Aorta (tissue), 5 donors: ENCODE measurements at places on chromosomes 2 and 18. TPM values are rescaled to one million over a fixed set of nuclear protein-coding genes. Genes with fewer than 3 reads are reported as not detected.

- H3K4me3 ChIP-seq = no peak overlapping the region
- no peaks in the 10 kb centered on the region for H3K36me3 ChIP-seq
- no peak for DNase-seq
- H3K4me1 ChIP-seq = no peaks in the 10 kb centered on the region
These were observed 64.2 kb downstream of the TPO start for GRCh38 chr2:1477196-1478040.

Gene UNC50
- 33.7 TPM for total RNA-seq

DNA sequence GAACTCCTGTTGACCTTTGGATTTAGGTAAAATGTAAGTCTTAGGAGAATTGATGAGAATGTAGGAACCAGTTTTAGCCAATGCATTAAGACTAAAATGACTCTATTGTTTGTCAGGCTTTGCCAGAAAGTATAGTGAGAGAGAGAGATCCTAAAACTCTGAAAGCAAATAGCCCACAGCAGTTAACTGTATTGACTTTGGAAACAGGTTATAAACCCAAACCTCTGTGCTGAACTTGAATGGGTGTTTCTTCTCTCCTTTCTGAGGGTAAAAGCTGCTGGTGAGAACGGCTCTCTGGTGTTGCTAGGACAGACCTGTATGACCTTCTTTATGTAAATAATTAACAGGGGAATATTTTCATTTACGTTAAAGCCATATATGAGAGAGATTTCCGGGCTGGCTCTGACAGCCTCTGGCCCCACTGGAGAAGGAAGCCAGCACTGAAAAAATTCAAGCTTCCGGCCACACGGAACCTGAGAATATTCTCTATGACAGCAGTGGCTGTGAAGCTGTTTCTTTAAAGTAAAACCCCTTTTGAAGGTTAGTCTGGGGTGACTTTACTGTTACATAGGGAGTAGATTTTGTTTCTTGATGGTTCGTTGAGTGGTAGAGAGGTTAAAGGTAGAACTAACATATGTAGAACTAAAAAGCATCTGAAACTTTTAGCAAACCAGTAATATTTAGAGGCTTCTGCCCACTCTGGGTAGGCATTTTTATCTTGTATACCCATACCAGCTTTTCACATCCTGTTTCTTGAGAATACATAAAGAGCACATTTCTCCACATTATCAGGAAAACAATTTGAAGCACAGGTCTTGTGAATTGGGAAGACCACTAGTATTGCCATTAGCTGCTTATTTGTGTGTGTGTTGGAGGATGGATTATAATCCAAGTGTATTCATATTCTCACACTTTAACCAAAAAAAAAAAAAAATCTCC, 123.8 kb downstream of the SPTBN1 start:
- H3K4me3 ChIP-seq = no peak overlapping the region
- no peaks in the 10 kb centered on the region for H3K27me3 ChIP-seq
- no peak for DNase-seq
- H3K4me1 ChIP-seq = peaks cover 18% of the 10 kb centered on the region
- no peak overlapping the region for H3K27ac ChIP-seq

GRCh38 chr2:207248702-207249377, 83.1 kb upstream of the KLF7 start:
- no peaks in the 10 kb centered on the region for H3K27me3 ChIP-seq
- H3K4me3 ChIP-seq = no peak overlapping the region
- H3K36me3 ChIP-seq = no peaks in the 10 kb centered on the region

GRCh38 chr2:145919477-145919876, 1399.6 kb upstream of the ZEB2 start:
- H3K4me3 ChIP-seq = no peak overlapping the region
- no peaks in the 10 kb centered on the region for H3K27me3 ChIP-seq
- no peaks in the 10 kb centered on the region for H3K36me3 ChIP-seq
- H3K4me1 ChIP-seq = no peaks in the 10 kb centered on the region

DNA sequence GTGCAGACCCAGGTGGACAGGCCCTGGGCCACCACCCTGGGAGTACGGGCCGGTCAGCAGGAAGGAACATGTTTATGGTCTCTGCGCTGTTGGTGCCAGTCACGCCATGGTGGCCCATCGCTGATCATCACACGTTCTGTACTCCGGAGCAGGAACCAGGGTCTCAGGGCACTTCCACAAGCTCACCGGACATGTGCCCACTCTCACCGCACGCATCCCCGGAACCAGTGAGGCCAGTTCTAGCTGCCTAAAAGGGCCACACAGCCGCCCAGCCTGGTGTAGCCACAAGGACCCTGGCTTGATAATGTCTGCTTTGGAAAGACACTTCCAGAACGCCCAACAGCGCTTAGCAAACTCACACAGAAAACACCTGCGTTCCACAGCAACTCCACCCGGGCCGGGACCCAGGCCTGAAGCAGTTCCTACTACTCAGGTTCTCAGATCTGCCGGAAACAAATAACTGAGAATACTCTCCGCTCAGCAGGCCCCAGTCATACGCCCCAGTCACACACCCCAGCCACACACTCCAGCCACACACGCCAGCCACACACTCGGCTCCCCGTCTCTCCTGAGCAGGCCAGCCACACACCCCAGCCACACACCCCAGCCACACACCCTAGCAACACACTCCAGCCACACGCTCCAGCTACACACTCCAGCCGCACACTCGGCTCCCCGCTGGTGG, 123.3 kb downstream of the HDAC4 start:
- no peak overlapping the region for H3K4me3 ChIP-seq
- no peak for DNase-seq
- no peaks in the 10 kb centered on the region for H3K36me3 ChIP-seq
- H3K4me1 ChIP-seq = no peaks in the 10 kb centered on the region
- no peaks in the 10 kb centered on the region for H3K27me3 ChIP-seq

GRCh38 chr2:31002537-31003150, 135.6 kb downstream of the GALNT14 start:
- no peaks in the 10 kb centered on the region for H3K4me1 ChIP-seq
- H3K36me3 ChIP-seq = no peaks in the 10 kb centered on the region
- H3K27ac ChIP-seq = no peak overlapping the region
- DNase-seq = no peak

Gene GAD1
- total RNA-seq = 6.9 TPM

Gene MYCN
- total RNA-seq = 0.45 TPM

GRCh38 chr2:204470621-204471196, 74.6 kb upstream of the PARD3B start:
- H3K27ac ChIP-seq = no peak overlapping the region
- no peak overlapping the region for H3K4me3 ChIP-seq
- no peaks in the 10 kb centered on the region for H3K36me3 ChIP-seq
- H3K4me1 ChIP-seq = peaks cover 6% of the 10 kb centered on the region
- H3K27me3 ChIP-seq = no peaks in the 10 kb centered on the region
- DNase-seq = no peak

DNA sequence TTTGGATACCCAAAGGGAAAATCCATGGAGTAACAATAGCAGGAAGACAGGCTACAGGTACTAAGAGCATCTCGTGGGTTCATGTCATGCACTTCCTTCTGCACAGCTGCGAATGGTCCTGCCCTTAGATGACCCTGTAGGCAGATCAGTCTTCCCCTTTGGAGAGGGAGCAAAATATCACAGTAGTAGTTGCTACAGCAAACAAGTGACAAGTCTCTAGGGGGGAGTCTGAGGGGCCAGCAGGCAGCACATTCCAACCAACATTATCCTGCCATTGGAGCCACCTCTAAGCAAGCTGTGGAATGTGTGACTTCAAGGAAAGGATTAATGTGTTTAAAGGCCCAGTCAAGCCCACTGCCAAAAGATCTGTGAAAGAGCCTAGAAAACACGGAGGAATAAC, 273.2 kb upstream of the PARD3B start:
- DNase-seq = no peak
- H3K27me3 ChIP-seq = no peaks in the 10 kb centered on the region
- no peak overlapping the region for H3K27ac ChIP-seq
- H3K4me1 ChIP-seq = peaks cover 15% of the 10 kb centered on the region

DNA sequence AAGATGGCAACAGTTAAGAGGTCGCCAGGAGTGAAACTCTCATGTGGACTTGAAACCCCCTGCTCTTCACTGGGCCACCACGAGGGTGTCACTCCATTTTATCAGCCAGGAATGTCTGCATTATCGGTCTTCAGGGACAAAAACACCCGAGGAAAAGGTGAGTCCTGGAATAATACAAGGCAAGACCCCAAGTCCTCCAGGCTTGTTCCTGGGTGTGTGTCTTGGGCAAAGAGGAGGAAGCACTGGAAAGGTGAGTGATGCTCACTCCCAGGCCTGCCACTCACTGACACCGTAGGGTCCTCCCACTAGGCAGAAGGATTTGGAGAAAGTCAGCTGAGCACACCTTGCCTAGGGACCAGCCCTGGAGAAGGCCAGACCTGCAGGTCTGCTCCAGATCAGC, 86.9 kb downstream of the LOXHD1 start:
- H3K27ac ChIP-seq = no peak overlapping the region
- H3K36me3 ChIP-seq = no peaks in the 10 kb centered on the region
- H3K4me3 ChIP-seq = no peak overlapping the region
- no peak for DNase-seq
- H3K4me1 ChIP-seq = no peaks in the 10 kb centered on the region

Gene SEH1L
- total RNA-seq = 33.0 TPM

- no peak overlapping the region for H3K4me3 ChIP-seq
- no peaks in the 10 kb centered on the region for H3K4me1 ChIP-seq
- DNase-seq = no peak
- H3K36me3 ChIP-seq = no peaks in the 10 kb centered on the region
- no peak overlapping the region for H3K27ac ChIP-seq
These were observed 243.0 kb upstream of the CHST9 start for GRCh38 chr18:27428120-27428519.

GRCh38 chr2:175107146-175107545, 60.9 kb downstream of the ATF2 start:
- H3K4me3 ChIP-seq = no peak overlapping the region
- H3K36me3 ChIP-seq = no peaks in the 10 kb centered on the region
- no peak for DNase-seq
- no peak overlapping the region for H3K27ac ChIP-seq
- no peaks in the 10 kb centered on the region for H3K4me1 ChIP-seq
